Stimulated activated CD4-positive, alpha-beta T cell treated with anti-CD3 and anti-CD28 coated beads, TNF-alpha, amount 100 ng/mL, for 4 hours (primary cell): ENCODE measurements at places on chromosomes 16 and 17.

GRCh38 chr16:67425580-67425979 lies 5.3 kb upstream of the HSD11B2 start:
- no peak for DNase-seq

GRCh38 chr16:54699656-54700055 lies 231.0 kb upstream of the IRX5 start:
- no peak for DNase-seq

DNA sequence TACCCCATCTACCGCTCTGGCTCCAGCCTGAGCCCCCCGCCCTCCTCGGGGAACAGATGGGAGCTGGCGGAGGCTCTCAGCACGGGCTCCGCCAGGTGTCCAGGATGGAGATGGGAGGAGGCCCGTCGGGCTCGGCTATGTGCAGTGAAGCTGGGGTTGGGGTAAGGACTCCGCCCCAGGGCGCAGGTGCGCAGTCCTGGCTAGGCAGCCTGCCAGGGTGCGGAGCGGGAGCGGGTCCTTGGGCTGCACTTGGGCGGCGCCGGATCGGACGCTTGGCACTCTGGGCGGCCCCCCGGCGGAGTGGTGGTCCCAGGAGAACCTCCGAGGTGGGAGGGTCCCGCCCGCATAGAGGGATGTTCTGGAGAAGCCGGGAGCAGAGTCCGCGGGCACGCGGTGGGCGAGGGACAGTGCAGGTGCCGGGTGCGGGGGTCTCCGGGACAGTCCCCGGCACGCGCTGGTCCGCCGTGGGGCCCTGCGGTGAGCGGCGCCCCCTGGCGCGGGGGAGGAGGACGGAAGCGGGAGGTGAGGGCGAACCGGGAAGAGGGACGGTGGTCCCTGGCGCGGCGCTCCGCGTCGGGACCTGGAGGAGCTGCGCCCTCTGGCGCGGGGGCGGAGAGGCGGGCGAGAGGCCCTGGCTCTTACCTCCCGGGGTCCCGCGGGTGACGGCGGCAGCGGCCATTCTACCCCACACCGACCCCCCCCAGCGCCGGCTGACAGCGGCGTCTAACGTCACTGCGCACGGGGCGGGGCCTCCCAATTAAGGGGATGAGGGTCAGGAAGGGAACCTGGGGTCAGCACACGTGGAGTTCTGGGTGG lies at the start of gene CAMTA2:
Gene CAMTA2 (minus strand): TSS at position 725 of the 816 bp plus-strand sequence. CDS start 1,453 bp downstream, outside the sequence.
- peak; percentile 89 for DNase-seq

DNA sequence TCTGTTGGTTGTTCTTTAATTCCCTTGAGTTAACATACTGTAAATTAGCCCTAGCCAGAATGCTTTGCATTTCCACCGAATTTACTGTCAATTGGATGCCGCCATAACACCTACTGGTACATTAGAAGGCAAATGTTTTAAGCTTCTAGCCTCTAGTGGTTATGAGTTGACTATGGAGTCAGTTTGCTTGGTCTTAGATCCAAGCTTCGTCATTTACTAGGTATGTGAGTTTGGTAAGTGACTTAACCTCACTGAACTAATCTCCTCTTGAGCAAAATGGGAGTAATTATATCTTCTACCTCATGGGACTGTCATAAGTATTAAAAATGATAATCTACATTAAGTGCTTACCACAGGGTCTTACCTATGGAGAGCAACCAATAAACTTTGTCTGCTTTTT lies 20.4 kb upstream of the CDH11 start:
- DNase-seq = no peak

- no peak for DNase-seq
Measured at GRCh38 chr16:84751947-84752346, 52.1 kb downstream of the USP10 start.

DNA sequence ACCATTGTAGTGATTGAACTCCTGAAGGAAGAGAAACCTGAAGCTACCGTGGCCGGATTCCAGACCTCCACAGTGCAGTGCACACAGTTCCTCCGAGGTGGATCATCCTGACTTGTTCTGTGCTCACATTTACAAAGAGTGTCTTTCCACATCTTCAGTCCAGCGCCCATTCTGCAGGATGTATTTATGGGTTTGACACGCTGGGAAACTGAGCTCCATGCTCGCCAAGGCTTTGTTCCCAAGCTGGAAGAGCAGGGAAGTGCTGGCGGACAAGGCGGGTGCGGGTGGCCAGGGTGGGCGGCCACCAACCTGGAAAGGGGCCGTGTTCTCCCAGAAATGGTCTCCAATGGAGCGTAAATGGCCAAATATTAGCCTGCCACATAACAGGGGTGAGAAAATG lies 227.9 kb downstream of the IRF8 start:
- no peak for DNase-seq

DNA sequence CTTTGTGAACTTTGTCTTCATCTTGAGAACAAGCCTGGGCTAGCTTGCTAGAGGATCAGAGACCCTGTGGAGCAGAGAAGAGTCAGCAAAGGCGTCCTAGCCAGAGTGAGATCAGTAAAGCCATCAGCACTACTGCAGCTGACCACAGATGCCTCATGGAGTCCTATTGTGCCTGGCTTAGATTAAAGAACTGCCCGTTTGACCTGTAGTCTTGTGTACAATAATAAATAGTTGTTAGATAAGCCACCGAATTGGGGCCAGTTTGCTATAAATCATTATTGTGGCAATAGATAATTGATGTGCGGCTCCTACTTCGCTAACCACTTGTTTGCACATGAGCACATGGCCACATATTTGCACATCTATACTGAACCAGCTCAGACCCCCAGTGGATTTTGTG lies 103.0 kb downstream of the CYLD start:
- no peak for DNase-seq

GRCh38 chr17:75447951-75448856 lies 8.2 kb upstream of the TMEM94 start:
- DNase-seq = no peak

DNA sequence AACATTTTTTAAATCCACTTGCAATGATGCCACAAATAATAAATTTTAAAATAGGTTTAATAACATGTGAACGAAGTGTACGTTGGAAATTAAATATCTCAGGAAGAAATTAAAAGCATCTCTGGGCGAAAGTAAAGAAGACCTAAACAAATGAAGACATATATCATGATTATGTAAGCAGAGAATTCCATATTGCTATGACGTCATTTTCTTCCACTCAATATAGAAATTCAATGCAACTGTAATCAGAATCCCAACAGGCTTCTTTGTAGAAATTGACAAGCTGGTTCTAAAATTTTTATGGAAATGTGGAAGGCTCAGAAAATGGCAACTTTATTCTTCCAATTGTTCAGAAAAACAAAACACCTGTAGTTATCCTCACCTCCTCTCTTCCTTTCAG lies 33.8 kb upstream of the RBFOX3 start:
- DNase-seq = no peak

DNA sequence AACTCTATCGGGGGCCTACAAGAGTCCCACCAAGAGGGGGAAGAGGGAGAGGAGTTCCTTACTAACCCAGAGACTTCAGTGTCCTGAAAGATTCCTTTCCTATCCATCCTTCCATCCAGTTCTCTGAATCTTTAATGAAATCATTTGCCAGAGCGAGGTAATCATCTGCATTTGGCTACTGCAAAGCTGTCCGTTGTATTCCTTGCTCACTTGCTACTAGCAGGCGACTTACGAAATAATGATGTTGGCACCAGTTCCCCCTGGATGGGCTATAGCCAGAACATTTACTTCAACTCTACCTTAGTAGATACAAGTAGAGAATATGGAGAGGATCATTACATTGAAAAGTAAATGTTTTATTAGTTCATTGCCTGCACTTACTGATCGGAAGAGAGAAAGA lies 70.0 kb downstream of the CDK12 start:
- no peak for DNase-seq

- DNase-seq = no peak
Measured at GRCh38 chr17:39939106-39939505, 11.6 kb downstream of the LRRC3C start.

DNA sequence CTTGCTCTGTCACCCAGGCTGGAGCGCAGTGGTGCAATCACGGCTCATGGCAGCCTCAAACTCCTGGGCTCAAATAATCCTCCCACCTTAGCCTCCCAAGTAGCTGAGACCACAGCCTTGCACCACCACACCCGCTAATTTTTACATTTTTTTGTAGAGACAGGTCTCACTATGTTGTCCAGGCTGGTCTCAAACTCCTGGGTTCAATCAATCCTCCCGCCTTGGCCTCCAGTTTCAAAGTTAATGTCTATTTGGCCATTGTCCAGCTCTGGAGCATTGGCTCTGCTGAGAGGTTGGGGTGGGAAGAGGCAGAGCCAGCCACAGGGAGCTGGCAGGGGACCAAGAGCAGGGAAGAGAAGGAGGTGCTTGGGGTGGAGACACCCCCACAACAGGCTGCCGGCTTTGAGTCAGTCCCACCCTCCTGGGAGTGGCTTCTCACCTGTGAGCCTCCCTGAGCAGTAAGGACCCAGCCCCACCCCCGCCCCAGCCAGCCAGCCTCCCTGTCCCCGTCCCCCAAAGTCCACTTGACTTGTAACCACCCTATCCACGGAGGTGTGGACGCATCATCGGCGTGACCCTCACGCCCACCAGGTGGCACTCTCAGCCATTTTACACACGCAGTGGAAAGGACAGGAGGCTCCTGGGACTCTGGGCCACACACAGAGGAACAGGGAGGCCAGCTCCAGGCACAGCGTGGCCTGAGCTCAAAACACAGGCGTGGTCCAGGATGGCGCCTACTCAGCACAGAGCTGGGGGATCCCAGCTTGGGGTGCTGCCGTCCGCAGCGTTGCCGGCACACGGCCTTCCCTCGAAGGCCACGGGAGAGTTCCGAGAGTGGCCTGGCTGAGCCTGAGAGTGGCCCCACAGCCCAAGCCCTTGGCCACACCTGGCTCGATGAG lies 22.8 kb upstream of the PVALEF start:
- DNase-seq = peak; percentile 29

GRCh38 chr17:74387365-74388218 lies 20.3 kb downstream of the GPR142 start:
- no peak for DNase-seq

GRCh38 chr16:78462288-78463208 lies 363.1 kb downstream of the WWOX start:
- DNase-seq = no peak

DNA sequence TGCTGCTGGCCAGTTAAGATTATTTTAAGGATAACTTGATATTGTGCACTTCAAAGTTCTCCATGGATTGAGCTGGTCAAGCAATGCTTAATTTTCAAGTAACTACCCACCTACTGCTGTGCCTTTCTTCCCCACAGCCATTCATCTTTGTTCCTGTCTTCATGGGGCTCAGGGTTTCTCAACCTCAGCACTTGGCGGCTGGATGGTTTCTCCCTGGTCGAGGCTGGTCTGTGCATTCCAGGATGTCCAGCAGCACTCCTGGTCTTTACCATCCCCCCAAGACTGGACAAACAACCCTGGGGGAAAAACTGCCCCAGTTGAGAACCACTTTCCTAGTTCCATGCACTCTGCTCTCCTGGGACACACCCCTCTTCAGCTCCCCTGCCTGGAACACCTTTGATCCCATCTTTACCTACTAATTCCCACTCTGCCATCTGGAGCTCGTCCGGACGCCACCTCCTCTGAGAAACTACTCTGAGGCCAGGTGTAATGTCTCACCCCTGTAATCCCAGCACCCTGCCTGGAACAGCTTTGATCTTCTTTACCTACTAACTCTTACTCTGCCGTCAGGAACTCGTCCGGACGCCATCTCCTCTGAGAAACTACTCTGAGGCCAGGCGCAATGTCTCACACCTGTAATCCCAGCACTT lies 81.5 kb downstream of the NXN start:
- DNase-seq = no peak

- no peak for DNase-seq
Measured at GRCh38 chr17:32342603-32343325, 791 bp upstream of the C17orf75 start.

GRCh38 chr17:17681187-17681743 lies at the start of gene RAI1:
Gene RAI1 (plus strand): TSS chr17:17681458. CDS start chr17:17792949, 111,491 bp downstream.
- peak; percentile 53 for DNase-seq

GRCh38 chr17:38464723-38465390 lies 36.6 kb downstream of the ARHGAP23 start:
- no peak for DNase-seq

GRCh38 chr17:6755731-6756184 lies at the start of gene XAF1:
Gene XAF1 (plus strand): TSS chr17:6756046. CDS start chr17:6756079, 33 bp downstream.
- DNase-seq = no peak

DNA sequence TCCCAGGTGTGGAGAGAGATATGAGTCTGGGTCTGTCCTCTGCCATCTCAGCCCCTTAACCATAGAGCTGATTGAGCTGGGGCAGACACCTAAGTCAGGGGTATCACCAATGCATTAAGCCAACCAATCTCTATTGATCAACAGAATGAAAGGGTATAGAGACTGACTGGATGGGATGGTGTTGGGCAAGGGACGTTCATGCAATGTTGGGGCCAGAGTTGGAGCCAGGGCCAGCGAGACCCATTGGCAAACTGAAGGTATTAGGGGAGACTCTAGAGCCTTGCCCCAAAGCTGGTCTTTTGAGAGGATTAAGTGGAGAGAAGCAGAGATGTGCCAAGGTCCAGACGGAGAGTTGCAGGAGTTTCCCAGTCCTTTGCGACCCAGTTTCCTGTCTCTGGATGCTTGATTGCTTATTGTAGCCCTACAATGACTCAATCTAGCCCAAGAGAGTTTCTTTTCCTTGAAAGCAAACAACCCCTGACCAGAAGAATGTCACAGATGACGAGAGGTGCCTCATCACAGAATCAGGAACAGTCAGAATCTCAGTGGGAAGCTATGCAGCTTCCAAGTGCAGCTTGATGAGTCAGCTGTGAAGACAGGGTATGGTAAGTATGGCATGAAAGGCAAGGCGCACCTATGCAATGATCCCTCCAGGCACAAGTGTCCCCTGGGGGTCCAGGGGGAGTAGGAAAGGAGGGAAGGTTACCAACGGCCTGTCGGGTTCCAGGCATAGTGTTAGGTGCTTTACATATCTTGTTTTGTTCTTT lies 137.2 kb downstream of the UTP18 start:
- no peak for DNase-seq

- DNase-seq = no peak
Measured at GRCh38 chr16:55478827-55479429, at the start of gene MMP2. Gene MMP2 (plus strand): TSS chr16:55479198. CDS start chr16:55479480, 282 bp downstream.
